ENCODE measurements at places on chromosomes 16 and 17.
A peak's percentile ranks its signal among the peaks of the same experiment; 100 is the strongest.

DNA sequence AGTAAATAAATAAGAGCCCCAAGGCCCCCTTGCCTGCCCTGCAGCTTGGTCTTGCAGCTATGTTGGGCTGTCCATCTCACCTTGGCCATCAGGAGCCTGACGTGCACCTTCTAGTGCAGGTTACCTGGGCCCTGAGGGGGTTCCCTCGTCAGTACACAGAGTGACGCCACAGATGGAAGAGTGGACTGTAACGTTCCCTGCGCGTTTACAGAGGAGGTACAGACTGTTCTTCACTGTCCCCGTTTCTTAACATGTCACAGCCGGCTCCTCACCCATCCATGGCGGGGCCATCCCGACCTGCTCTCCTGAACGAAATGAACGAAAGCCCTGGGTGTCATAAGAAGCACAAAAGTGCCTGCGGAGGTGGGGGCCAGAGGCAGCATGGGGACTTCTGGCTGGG is 15.9 kb upstream of the FASN start:
- no peak for DNase-seq

- no peak for DNase-seq
Observed at GRCh38 chr16:65572156-65572555, 450.3 kb upstream of the CDH11 start.

DNA sequence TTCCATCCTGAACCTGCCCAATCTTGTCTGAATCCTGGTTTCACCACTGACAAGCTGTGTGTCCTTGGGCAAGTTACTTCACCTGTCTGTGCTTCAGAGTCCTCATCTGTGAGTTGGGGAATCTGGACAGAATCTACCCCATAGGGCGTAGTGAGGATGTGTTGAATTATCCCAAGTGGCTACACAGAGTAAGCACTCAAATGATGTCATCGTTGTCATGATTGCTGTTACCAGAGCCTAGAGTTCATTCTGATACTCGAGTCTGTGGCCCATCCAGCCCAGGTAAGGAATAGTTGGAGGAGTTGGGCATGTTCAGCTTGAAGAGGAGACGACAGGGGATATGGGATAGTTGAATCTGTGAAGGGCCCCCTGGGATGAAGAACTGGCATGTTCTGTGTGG is 45.9 kb downstream of the MAPT start:
- DNase-seq: no peak

GRCh38 chr16:87754535-87754934 is 11.3 kb downstream of the KLHDC4 start:
- DNase-seq: no peak

GRCh38 chr16:8229011-8229520 is 361.2 kb downstream of the TMEM114 start:
- no peak for DNase-seq

GRCh38 chr16:17205279-17206211 is 265.2 kb downstream of the XYLT1 start:
- DNase-seq: no peak

GRCh38 chr16:88568710-88569613 is 1.2 kb upstream of the ZC3H18 start:
- DNase-seq: no peak

DNA sequence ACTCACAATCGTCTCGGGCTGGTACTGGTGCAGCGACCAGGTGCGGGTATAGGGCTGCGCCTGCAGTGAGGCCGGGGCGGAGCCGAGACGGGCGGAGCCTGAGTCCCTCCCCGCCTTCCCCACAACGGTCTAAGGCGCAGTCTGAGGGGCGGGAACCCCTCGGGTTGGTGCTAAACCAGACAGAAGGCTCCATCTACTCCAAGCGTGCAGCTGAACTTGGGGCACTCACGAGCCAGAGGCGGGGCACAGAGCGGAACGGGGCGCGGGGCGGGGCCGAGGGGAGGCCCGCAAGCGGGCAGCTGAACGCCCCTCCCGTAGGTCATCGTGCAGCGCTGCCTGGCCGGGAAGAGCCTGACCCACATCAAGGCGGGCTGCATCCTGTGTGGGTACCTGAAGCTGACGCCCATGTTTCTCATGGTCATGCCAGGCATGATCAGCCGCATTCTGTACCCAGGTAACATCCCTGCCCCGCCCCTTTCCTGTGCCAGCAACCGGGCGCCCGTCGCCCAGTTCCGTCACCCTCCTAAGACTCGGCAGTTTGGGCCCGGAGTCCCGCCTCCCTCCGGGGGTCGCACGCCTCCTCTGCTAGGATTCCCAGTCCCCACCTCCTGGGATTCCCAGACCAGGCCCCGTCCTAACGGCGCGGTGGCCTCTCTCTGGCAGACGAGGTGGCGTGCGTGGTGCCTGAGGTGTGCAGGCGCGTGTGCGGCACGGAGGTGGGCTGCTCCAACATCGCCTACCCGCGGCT is 5.0 kb downstream of the SLC5A2 start:
- peak; percentile 76 for DNase-seq

GRCh38 chr16:4322121-4323052 is 6.5 kb downstream of the GLIS2 start:
- no peak for DNase-seq

- DNase-seq: no peak
Observed at GRCh38 chr16:84514295-84514873, 9.9 kb upstream of the MEAK7 start.

- no peak for DNase-seq
Observed at GRCh38 chr17:9905902-9906301, 831 bp upstream of the RCVRN start.

DNA sequence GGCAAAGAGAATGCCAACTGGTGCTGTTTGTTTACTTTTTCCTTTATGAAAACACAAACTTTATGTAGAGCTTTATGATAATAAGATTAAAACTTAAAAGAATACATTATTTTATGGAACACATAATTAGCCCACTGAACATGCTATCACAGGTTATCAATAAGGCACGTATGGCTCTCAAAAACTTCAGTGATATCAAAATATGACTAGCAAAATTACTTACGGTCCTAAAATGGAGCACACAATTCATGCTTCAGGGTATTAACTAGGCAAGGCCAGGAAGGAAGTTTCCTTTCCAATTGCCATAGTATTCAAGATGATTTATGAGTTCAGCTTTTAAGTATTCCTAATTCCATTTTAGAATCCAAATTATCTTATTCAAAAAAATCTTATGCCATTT is 3.6 kb downstream of the RNF43 start:
- no peak for DNase-seq
